AG09309 (cell line): ENCODE measurements at places on chromosomes 1 and 21.

- DNase-seq, result no peak
Observed at GRCh38 chr1:244970236-244970743, 105.9 kb upstream of the HNRNPU start.

DNA sequence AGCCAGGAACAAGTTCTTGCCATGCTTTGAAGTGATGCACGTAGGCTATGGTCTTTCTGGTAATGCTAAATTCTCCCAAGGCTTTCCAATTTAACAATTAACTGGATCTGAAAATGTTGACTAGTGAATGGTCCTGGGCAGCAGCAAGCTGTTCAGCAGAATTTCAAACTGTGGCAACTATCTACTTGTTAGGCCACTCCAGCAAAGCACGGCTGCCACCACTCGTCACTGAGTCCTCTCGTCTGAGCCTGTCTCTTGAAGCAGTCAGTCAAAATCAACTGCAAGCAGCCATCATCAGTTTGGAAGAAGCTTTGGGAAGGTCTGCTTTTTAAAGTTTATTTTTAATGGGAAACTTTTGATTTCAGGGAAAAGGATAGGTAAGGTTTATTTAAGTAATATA is 6.1 kb downstream of the FLVCR1 start:
- DNase-seq, result no peak

- no peak for DNase-seq
Observed at GRCh38 chr1:57986432-57986831, 560.1 kb downstream of the OMA1 start.

- DNase-seq, result no peak
Observed at GRCh38 chr1:22708777-22709176, 1.9 kb upstream of the EPHB2 start.

DNA sequence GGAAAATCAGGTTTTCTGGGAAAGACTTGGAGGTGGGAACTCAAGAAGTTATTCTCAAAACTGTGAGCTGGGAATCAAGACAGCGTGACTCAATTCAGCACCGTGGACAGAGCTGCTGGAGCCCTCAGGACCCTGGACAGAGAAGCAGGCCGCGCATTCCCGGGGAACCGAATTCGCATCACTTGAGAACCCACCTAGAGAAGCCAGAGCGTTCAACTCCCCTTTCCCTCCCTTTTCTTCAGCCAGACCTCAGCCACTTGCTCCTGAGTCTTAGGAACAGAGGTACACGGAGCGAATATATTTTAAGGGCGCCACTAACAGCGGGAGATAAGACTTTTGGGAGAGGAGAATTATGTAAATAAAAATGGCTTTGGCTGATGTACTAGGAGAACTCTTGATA is 2.0 kb upstream of the LIN28A start:
- DNase-seq, result no peak

GRCh38 chr1:111283838-111284237 is 6.8 kb upstream of the CHIA start:
- DNase-seq, result no peak

- DNase-seq, result no peak
Observed at GRCh38 chr1:236209713-236210112, 67.4 kb downstream of the GPR137B start.

DNA sequence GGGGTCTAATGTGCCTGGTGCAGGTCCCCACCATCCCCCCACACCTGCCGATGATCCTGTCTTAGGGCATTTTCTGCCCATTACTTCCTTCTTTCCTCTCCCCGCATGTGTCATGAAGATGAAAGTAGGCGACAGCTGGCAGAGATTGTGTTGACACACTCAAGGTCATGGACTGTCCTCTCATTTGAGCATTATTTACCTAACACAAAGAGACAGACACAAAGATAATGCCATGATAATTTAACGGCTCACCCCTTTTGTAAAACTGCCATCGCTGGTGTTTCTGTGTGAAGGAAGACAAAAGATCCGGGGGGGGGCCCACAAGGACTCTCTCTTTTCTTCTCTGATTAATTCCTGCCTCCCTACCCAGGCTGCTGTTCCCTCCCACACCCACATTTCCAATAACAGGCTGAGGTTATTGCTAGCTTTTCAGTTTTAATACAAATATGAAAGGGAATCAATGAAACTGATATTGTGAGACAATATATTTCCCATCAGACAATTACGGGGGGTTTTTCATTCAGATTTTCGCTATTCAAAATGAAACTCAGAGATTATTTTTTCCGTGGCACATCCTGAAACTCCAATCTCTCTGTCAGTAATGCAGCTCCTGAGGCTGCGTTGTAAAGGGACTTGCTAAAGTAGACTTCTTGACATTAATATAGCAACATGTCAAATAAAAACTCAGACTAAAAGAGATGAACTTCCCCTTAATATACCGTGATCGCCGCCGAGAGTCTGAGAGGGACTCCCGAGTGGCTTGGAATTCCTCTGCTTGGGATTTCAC is 561.1 kb downstream of the NPHP4 start:
- DNase-seq, result no peak

GRCh38 chr1:24978383-24979032 is 48.4 kb upstream of the RUNX3 start:
- no peak for DNase-seq

DNA sequence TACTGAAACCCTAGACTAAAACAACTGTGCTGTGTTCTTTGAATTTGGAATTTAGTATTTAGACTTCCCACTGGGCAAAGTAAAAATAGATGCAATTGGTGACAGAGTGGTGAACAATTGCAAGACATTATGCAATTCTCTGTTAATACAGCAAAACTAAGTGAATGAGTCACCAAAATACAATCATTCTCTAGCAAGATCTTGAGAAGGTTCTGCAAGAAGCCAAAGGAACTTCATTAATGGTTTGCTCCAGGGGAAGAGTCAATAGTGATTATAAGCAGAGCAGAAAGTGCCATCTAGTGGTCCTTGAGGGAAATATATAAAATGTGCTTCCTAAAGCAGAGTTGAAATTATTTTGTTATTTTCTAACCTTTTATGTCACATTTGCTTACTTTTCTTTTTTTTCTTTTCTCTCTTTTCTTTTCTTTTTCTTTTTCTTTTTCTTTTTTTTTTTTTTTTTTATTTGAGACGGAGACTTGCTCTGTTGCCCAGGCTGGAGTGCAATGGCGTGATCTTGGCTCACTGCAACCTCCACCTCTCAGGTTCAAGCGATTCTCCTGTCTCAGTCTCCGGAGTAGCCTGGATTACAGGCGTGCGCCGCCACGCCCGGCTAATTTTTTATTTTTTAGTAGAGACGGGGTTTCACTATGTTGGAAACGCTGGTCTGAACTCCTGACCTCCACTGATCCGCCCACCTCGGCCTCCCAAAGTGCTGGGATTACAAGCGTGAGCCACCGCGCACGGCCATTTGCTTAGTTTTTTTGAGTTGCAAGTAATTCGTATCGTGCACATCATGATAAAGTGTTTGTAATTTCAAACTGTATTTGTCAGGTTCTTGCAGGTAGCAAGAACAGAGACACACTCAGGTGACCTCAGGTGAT is 99.2 kb downstream of the CTH start:
- DNase-seq, result peak; percentile 98

DNA sequence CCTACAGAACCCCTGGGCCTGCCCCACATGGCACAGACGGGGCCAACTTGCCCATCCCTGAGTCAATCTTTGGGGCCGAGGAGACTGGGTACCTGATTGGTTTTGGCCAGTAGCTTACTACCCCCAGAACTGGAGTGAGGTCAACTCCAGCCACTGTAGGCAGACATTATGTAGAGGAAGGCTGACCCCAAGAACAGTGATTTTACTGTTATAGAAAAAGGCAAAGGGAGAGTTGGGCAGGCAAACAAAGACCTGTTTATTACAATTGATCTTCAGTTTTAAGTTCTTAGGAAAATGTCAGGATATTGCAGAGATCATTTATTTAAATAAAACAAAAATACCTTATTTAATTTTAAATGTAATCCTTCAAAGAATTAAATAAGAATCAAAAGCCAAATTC is 653.8 kb downstream of the NPHP4 start:
- no peak for DNase-seq

DNA sequence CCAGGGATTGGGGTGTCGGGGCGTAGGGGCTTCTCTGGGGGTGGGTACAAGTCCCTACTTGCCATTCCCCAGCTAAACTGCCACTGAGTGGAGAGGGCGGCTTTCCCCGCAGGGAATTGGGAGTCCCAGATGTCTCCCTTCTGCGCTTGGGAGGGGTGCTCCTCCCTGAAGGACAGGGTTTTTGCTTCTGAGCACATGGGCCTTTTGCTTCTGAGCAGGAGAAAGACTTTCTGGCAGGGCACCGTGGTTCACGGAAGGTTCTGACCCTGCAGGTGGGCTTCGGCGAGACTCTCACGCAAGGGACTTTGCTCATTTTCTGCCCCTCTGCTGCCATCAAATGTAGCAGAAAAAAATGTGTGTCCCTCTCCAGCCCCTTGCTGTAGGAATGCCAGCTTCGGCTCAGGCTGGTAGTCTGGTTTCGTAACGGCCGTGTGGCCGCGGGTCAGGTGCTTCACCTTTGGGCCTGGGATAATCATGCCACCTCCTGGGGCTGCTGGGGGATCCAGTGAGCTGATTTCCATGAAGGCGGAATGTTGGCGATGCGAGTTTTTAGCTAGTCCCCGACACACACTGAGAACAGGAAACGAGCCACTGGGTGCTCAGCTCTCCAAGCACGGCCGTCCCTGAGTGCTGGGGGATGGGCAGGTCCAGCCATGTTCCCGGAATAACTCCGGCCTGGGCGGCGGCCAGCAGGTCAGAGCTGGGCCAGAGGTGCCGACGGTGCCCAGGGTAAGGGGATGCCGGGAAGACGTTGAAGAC is 364.0 kb downstream of the CAMTA1 start:
- no peak for DNase-seq

DNA sequence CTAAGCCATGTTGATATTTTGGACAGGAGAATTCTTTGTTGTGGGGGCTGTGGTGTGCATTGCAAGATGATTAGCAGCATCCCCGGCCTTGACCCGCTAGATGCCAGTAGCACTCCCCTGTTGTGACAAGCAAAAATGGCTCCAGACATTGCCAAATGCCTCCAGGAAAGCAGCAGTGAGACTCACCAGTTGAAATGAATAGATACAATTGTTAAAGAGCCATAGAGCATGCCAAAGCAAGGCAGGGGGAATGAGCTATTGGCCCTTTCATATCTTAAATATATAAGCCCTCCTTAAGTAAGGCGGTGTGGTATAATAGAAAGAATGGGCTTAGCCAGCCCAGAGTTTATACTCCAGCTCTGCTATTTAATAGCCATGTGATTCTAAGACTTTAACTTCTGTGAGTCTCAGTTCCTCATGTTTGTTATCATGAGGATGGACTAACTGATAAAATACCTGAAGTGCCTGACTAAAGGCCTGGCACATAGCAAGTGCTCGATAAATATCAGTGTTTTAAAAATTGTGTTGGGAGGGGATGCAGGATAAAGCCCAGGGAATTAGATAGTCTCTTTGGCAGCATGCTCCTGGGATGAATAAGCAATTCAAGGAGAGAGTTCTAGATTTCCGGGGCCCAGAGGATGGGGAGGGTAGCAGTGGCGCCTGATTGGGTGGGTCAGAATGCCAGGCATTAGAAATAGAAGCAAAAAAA is 21.1 kb upstream of the RGS4 start:
- DNase-seq, result no peak

- DNase-seq, result no peak
Observed at GRCh38 chr1:169796274-169796810, 1.6 kb upstream of the METTL18 start.

GRCh38 chr1:202564958-202565495 is 145.2 kb downstream of the SYT2 start:
- DNase-seq, result no peak

DNA sequence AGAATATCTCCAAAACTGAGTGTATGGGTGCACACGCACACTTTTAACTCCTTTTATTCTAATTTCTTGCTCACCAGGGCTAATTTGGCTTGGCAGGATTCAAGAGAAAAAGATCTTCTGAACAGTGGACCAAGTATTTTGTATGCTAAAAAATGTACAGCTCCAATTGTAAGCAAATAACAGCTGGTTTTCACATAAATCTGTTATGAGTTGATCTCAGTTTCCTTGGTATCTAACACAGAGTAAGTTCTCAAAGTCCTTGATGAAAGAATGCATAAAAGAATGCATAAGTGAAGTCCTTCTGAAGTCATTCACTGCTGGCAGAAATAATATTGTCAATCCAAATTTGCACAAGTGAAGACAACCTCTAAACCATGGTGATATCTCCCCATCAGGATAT is 213.0 kb downstream of the OMA1 start:
- no peak for DNase-seq

DNA sequence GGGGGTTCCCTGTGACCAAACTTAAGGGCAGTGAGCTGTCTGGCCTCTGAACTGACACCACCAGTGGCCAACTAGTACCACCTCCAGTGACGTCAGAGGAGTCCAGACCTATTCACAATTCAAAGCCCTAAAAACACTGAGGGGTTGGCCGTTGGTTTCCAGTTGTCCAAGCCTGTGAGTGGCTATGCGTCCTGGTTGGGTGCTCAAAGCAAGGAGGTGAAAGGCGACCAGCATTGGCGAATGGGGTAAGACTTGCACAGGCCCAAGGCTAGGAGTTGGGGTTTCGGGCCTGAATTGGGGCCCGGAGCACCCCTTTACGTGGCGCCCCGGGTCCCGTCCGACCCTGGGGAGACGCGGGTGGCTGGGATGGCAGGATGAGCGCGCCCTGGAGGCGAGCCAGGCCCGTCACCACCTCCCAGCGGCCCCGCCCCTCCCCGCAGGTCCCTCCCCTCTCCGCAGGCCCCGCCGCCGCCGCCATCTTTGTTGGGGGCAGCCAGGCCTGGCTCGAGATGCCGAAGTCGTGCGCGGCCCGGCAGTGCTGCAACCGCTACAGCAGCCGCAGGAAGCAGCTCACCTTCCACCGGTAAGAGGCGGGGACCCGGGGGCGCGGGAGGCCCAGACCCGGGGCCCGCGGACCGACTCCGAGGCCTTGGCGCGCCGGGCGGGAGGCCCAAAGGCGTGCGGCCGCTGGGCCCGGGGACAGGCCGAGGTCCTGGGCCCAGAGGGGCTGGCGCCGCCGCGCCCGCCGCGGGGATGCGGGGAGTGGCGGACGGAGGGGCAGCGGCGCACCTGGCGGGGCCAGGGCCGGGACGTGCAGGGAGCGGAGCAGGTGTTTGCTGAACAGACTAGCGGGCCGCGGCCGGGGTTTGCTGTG is at the start of gene THAP3:
Gene THAP3 (plus strand): TSS at position 159 of the 874 bp plus-strand sequence. CDS start 351 bp downstream, at position 510.
- DNase-seq, result no peak

GRCh38 chr1:213678753-213679152 is 309.0 kb upstream of the PROX1 start:
- DNase-seq, result no peak

GRCh38 chr1:183244466-183244865 is 58.4 kb downstream of the LAMC2 start:
- DNase-seq, result peak; percentile 67

- DNase-seq, result no peak
Observed at GRCh38 chr1:202197653-202198365, 4.2 kb downstream of the LGR6 start.

DNA sequence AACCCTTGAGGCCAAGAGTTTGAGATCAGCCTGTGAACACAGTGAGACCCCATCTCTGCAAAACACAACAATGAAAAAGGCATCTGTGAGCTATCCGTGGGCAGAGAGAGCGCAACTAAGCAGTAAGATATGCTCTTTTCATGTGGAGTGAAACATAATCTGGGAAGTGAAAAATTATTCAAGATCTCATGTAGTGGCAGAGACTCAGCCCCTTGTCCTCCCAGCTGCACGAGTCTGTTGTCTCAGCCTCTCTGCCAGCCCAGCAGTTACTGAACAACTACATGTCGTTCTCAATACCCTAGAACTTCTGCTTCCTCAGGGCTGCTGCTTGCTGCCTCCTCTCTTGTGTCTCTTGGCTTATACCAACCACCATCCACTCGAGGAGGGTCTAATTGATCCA is 61.3 kb upstream of the WDR26 start:
- no peak for DNase-seq
